ENCODE measurements at places on chromosomes 3 and 15.

GRCh38 chr15:31503758-31504461 is 177.3 kb downstream of the KLF13 start:
- no peak for DNase-seq

DNA sequence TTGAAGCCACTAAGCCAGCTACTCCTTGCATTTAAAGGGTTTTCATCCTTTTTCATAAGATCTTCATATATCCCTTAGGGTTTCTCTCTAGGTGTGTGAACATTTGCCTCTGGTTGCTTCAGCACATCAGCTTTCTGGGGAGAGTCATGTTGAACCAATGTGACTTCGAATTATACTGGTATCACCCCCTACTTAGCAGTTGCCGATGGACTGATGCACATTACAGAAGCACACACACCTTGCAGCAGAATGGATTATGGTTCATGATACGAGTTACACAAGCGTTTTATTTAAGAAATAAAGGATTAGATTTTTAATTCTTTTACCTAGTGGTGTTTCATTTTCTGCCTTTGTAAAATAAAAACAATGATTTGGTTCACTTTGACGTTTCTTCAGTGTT is 39.6 kb downstream of the FBXO22 start:
- DNase-seq, result no peak

- no peak for DNase-seq
Observed at GRCh38 chr3:141414800-141415462, 46.6 kb downstream of the ZBTB38 start.

GRCh38 chr3:31486865-31487533 is 45.7 kb upstream of the STT3B start:
- no peak for DNase-seq

GRCh38 chr3:10279384-10280176 is 13.2 kb downstream of the GHRL start:
- no peak for DNase-seq

DNA sequence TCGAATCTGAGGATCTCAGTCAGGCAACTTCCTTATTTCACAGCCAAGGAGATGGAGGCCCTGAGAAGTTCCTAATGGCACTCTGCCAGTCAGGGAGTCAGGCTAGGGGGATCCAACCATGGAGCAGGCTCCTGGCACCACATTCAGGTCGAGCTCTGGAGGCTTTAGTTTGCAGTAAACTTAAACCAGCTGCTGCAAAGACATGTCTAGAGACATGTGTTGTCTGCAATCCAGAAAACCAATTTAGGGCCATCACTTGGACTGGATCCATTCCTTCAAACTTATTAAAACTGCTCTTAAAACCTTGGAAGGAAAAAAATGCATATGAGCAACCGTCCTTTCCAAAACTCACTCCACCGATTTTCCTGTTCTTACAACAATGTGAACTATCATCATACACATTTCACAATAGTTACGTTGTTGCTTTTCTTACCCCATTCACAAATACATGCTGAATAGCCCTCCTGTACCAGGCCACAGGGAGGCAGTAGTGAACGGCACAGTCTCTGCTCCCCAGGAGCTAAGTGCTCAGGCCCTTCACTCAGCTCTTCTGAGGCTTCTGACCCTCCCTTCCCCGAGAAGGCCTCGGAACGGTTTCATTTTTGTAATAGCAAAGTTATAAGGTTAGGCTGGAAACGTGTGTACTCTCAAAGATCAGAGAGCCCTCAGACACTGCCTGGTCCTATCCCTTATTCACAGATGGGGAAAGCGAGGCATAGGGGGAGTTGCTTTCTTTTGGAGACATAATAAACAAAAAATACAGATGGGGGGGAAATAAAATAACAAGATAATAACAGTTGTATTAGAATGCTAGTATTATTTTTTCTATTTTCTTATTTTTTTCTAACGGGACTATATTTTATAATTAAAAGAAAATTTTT is 20.1 kb downstream of the RFT1 start:
- no peak for DNase-seq

DNA sequence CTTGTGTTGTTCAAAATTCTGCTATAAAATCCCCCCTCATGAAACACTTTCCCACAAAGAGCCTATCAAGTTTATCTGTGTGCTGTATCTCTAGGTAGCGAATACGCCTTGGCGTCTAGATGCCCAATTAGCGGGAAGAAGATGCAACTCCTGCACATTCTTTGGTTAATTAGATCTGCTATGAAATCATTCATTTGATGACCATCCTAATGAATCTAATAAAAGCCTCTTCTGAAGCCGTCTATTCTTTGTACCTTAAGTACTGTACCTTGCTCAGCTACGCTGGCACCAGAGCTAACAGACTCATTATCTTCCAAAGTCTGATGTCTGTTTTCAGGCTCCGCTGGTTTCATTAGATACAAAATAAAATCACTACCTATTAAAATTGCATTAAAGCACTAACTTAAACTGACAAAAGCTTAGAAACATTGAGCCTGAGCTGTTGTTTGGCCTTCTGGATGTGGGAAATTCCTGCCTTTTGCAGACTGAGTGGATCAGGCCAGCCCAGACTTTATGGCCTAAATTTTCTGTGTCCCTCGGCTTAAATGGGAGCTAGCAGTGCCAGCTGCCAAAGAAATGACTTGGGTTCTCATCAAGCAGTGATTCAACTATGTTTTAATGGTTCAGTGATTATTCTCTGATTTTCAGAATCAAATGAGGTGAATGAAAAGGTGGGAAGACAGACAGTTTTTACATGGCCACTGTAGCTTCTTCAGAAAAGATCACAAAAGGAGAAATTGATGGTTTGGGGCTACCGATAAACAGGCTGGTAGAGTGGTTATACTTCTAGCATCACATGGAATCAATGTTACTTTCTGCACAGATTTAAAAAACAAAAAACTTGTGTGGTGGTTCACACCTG is 28.4 kb upstream of the CHST2 start:
- DNase-seq, result no peak

DNA sequence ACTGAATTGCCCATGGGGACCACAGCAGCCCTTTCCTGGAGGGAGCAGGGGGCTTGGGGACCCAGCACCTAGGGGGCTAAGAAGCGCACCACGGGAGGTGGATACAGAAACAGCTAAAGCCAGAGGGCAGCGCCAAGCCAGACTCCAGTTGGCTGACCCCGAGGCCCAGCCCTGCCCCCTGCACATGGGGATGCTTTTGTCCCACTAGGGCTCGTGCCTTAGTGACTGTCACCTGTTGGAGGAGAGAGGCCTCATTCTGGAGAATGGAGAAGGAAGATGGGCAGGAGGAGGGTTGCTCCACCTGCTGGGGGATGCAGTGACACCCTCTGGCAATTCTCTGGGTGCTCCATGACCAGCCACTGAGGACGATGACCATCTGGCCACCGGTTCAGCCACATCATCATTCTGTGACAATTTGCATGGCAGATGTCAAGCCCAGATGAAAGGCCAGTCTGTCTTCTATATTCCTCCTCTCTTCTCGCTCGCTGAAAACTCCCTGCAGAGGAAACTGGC is 167.8 kb upstream of the TLE3 start:
- no peak for DNase-seq
